ENCODE measurements at places on chromosomes 6 and 20.

GRCh38 chr6:36724514-36725390 lies 27.1 kb downstream of the RAB44 start:
- DNase-seq, result no peak

DNA sequence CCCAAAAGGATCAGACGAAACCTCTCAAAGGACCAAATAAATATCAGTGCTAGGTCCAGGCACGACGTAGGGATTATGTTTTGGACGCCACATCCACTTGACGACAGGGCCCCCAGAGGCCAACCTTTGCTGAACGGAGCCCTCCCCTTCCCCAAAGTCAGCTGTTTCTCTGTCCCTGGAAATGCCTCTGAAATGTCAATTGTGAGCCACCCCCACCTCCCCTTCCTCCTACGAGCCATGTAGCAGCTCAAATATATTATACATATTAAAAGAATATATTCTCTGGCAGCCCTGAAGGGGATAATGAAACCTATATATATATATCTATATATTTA lies 39.6 kb upstream of the BLCAP start:
- no peak for DNase-seq

DNA sequence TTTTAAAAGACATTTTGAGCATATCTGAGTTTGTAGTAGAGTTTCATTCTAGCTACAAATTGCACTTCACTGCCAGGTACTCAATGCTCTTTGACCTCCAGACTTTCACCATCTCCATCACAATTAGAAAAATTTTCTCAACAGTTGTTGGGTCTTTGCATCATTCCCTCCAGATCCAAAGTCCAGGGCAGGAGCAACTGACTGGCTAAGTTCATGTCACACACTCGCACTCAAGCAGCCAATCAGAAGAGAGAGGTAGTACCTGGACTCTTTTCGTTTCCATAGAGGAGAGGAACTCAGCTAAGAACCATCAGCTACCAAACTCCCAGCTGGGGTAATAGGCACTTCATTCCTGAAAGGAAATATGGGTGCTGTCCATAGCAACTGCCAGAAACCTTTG lies 9.0 kb downstream of the SPINT3 start:
- no peak for DNase-seq

GRCh38 chr6:95133578-95133977 lies 443.8 kb upstream of the MANEA start:
- no peak for DNase-seq

DNA sequence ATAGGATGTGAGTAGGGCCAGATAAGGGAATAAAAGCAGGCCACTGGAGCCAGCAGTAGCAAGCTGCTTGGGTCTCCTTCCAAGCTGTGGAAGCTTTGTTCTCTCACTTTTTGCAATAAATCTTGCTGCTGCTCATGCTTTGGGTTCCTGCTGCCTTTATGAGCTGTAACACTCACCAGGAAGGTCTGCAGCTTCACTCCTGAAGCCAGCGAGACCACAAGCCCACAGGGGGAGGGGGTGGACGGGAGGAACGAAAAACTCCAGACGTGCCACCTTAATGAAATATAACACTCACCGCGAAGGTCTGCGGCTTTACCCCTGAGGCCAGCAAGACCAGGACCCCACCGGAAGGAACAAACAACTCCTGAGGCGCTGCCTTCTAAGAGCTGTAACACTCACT lies 1324.4 kb upstream of the EYS start:
- DNase-seq, result no peak

DNA sequence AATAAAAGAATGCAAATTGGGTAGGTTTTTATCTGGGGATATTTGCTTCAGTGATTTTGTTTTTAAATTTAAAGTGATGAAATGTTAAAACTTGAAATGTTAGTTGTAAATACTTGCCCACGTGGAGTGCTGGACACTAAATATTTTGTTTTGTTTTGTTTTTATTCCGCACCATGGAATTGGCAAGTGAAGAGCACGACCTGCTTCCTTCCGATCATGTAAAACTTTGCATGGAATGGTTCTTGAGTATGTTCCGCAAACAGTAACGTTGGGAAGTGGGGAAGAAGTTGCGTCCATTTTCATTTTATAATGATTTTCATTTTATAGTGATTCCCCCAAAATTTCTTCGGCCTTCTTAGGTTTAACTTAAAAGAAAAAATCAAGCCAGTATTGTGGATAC lies 765 bp downstream of the IRAK1BP1 start:
- DNase-seq, result no peak

Data from T-helper 22 cell (primary cell).